ENCODE measurements at places on chromosomes 1 and 21.
A peak's percentile ranks its signal among the peaks of the same experiment; 100 is the strongest.

- DNase-seq: no peak
Measured at GRCh38 chr1:214264976-214265375, 16.0 kb upstream of the SMYD2 start.

- no peak for DNase-seq
Measured at GRCh38 chr1:69292833-69293232, 274.9 kb upstream of the LRRC7 start.

GRCh38 chr1:202742496-202742895 lies 32.2 kb upstream of the SYT2 start:
- DNase-seq: no peak

GRCh38 chr1:94872771-94873495 lies 52.8 kb downstream of the SLC44A3 start:
- DNase-seq: no peak

DNA sequence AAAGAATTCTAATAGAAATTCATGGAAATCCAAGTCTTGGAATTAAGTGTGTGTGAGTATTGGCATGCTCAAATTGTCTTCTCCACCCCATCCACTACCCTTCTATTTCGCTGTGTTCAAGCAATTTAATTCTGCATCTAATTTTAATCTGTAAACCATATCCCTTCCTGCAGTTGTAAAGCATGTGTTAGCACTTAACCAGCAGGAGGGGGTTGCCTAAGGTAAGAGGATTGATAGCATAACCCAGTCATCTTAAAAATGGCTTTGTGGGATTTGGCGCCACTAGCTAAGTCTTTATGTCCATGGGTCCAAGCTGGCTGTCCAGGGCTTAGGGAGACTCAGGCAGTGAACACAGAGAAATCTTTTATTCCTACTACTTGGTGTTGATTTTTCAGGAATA lies 210.3 kb downstream of the PTPRC start:
- no peak for DNase-seq

DNA sequence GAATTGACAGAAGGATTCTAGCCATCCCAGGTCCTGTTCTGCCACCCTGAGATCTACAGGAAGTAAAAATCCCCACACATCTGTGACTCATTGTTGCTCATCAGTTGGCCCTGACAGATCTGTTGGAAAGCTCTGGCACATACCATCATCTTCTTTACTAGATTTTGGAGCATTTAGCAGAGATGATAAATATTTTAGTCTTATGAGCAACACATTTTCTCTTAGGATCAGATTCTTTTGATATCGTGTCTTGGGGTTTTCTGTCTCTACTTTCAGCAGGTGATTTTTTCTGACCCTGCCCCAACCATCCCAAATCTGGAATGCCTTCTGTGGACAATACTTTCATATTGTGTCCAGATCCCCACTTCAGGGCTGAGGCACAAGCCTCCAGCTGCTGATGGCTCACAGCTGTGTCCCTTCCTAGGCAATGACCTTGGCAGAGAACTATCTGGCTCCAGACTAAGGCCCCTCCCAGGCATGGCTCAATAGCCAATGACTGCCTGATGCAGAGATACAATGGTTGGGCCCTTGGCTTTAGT lies 102.8 kb downstream of the GDAP2 start:
- peak; percentile 93 for DNase-seq

Measured in fibroblast of skin of scalp (primary cell).